Stimulated activated CD4-positive, alpha-beta T cell treated with anti-CD3 and anti-CD28 coated beads, Interleukin-1b, Interleukin-23, amount 100 ng/mL, for 48 hours (primary cell): ENCODE measurements at places on chromosomes 3 and 15.

GRCh38 chr3:156217674-156218352 is 97.4 kb downstream of the KCNAB1 start:
- no peak for DNase-seq

- no peak for DNase-seq
These were observed 660.9 kb upstream of the NAALADL2 start for GRCh38 chr3:174198199-174198598.

GRCh38 chr15:45616901-45617323 is 17.9 kb upstream of the SQOR start:
- DNase-seq = no peak

GRCh38 chr15:73697033-73697467 is 12.9 kb downstream of the CD276 start:
- peak; percentile 83 for DNase-seq

DNA sequence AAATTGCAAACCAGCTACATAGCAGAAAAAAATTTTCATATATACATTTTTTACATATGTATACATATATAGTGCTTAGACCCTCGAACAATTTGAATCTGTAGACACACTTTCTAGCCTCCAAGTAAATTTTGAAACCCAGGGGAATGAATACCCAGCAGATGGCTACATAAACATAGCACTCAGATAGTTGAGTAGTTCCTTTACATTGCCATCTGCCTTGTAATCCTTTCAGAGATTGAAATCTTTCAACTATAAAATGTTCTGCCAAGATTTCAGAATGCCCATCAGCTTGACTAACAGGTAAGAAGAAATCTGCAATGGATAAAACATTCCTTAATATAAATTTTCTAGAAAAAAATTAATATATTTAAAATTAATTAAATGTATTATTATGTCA is 1333.5 kb upstream of the CADM2 start:
- no peak for DNase-seq
